ENCODE measurements at places on chromosomes 16 and 17.

GRCh38 chr16:12126091-12126806 is 149.7 kb downstream of the SNX29 start:
- DNase-seq = no peak

DNA sequence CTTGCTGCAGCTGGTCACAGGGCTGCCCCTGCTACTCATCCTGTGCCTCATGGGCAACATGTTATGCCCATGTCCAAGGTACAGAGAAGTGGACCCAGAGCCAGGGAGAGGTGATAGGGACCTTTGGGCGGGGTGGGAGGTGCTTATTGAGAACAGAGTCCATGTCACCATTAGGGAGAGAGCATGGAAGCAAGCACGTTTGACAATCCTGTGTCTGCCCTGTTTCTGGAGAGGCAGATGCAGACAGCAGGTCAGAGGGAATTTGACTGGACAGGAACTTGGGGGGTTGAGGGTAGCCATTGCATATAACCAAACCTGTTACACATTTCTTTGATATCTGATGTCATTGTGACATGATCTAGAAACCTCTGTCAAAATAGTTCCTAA is 14.3 kb upstream of the ARL4D start:
- no peak for DNase-seq

GRCh38 chr17:65900216-65900615 is 291.7 kb downstream of the CEP112 start:
- DNase-seq = no peak

DNA sequence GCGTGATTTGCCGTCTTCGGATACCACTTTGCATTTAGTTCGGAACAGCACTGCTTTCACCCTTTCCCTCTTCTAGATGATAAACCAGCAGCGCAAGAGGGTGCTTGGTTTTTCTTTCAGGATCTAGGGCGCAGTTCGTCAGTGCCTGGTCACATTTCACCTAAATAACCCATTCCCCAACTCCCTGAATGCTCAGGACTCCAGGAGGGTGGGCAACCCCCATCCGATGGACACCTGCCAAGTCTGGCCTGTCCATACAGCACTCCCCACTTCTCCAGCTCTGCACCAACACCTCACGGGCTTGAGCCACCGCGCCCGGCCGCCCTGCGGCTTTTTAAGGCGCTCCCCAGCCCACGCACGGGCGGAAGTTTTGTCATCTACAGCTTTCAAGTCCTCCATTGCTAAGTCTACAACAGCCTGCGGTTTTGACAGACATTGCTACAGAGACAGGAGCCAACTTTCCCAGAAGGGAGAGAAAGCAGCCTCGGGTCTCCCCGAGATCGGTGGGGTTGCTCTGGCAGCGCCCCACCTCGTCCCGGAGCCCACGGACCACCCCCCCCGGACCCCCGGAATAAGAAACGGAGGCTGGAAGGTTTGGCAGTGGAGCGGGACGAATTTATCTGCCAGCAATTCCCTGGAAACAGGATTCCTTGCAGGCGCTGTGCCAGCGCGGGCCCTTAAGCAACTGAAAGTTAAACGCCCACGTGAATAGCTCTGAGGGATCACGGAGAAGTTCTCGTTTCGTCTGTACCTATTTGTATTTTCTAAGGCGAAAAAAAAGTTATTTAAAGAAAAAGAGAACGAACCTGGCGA is 38.6 kb upstream of the SLFN13 start:
- peak; percentile 61 for DNase-seq

DNA sequence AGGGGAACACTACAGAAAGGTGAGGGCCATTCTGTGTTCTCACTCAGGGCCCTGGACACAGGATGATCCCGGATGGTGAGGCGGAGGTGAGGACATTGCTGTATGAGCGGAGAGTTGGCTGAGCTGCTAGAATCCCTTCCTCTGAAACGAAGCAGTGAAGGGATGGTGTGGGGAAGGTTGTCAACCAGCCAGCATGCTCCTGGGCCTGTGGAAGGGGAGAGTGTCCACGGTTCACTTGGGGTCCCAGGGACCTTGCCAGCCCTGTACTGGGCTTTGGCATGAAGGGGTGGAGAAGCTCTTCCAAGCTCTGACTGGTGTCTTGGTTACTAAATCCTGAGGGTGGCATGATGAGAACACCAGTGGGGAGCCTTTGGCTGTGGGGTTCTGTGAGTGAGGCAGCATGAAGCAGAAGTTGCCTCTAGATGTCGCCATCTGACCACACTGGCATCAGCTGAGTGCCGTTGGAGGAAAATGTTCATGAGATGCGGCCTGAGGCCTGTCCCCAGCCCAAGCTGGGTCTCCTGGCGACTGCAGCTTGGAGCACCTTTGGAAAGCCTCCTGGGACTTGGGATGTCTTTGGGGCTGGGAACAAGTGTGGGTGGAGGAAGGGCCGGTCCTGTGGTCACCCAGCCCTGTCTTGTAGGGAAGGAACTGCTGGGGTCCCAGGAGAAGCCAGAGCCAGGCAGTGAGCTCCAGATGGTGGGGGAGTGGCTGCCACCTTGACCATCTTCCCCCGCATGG is 14.8 kb downstream of the PDP2 start:
- DNase-seq = peak; percentile 28

DNA sequence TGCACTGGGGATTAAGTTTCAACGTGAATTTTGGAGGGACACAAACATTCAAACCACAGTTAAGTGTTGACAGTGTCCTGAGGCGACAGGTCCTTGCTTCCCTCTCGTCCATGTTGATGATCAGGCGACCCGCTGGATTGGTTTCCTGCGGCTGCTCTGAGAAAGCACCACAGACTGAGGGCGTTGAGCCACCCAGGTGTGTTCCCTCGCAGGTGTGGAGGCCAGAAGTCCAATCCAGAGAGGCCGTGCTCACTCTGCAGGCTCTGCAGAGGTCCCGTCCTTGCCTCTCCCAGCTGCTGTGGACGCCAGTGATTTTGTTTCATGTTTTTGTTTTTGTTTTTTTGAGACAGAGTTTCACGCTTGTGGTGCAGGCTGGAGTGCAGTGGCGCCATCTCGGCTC is 22.4 kb upstream of the CBX2 start:
- no peak for DNase-seq

- no peak for DNase-seq
Measured at GRCh38 chr16:55386534-55387296, 62.7 kb downstream of the IRX6 start.

DNA sequence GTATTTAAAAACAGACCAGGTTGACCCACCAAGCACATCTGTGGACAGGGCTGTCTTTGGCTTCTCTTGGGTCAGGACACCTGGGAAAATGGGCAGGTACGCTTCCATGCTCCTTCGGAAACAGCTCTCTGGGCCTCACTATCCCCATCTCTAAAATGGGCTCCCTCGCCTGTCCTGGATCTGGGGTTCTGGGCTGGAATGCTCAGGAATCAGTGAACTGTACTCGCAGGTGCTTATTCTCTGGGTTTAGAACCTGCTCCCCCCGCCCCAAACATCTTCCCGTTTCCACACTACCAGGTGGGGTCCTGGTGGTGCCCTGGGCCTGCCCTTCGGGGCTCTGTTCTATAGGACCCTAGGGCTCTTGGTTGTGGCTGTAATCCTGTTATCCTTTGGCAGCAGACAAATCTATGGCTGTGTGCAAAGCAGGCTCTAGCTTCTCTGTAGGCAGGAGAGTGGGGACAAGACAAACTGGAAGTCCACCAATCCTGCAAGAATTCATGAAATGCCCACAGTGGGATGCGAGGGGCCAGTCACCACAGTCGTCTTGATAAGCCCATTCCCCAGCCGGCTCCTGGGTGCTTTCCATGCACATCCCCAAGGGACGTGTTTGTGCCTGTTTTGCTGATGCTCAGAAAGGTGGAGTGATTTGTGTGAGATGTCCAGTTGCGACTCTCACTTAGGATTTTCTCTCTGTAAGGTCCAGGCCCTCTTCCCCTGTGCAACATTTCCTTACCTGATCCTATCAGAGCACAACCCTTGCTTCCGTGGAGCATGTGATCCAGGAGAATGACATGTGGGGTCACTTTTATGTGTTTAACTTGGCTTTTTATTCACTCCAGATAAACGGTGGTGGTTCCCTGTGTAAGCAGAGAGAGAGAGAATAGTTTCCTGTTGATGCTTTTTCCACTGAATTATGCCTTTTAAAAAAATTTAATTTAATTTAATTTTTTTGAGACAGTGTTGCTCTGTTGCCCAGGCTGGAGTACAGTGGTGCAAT is 37.2 kb downstream of the HAPSTR1 start:
- DNase-seq = no peak

DNA sequence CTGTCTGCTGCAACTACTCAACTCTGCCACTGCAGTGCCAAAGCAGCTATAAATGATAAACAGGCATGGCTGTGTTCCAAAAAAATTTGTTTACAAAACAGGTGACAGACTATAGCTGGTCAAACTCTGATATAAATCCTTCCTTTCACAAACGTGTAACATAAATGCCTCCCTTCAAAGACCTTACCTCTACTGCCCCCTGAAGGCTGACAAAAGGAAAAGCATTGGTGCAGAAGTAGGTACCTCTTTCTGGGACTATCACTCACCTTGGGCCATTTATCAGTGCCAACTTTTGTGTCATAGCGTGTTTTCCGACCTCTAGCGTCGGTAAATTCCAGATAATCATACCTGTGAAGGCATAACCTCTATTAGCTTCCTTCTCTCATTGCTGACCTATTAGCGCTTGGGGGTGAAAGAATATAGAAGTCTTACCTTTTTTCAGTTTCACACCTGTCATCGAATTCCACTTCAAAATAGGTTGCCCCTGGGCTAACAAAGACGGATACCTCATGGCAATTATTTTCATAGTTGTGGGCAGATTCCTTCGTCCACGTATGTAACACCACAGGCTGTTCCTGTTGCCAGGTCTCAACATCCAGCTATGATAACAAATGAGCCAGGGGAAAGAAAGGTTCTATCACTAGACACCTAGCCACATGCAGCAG is 67.9 kb downstream of the ZZEF1 start:
- no peak for DNase-seq

GRCh38 chr17:8022360-8023003 is 16.4 kb upstream of the ALOX15B start:
- no peak for DNase-seq

- no peak for DNase-seq
Measured at GRCh38 chr17:44646280-44646679, 10.0 kb upstream of the MEIOC start.

GRCh38 chr17:66345264-66345663 is 42.9 kb downstream of the PRKCA start:
- DNase-seq = no peak

GRCh38 chr17:75498726-75499213 is 16.6 kb downstream of the CASKIN2 start:
- no peak for DNase-seq

DNA sequence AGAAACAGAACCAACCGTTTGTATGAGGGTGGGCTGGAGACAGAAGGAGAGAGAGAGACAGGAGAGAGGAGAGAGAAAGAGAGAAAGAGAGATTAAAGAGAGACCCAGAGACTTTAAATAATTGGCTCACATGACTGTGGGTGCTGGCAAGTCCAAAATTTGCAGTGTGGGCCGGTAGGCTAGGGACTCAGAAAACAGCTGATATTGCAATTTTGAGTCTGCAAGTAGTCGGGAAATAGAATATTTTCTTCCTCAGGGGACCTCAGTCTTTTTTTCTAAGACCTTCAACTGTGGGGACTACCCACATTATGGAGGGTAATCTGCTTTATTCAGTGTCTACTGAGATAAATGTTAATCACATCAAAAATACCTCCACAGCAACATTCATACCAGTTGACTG is 1439.0 kb downstream of the CDH11 start:
- DNase-seq = no peak

DNA sequence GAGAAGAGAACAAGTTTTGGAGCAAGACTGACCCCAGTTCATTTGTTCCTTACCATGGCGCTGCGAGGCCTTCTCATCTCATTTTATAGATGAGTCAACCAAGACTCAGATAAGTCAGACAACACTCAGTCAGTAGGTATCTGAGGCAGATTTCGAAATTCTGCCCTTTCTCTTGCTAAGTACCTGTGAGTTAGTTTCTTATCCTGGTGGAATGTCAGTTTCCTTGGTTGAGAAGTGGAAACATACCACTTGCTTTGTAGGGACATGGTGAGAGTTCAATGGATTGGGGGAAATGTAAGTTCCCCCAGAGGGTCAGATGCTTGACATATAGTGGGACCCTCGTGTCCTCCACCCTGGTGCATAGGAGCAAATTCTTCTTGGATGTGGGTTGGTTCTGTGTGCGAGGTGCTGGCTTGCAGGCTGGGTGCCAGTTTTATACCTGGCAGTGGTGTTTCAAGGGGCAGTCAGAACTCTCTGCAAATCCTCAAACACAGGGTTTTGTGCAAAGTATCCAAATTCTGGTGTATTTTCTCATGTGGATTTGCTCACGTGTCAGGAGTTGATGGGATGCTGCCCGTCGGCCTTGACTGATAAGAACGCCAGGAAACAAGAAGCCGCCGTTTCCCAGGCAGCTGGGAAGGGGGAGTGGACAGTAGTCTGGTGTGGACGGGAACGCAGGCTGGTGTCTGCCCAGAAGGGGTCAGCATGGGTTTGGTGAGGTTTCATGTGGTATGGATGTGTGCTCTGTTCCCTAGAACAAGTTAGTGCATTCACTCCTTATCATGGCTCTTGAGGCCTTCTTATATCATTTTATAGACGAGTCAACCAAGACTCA is 61.1 kb upstream of the CIBAR2 start:
- DNase-seq = no peak

- no peak for DNase-seq
Measured at GRCh38 chr16:78434401-78434800, 334.9 kb downstream of the WWOX start.

DNA sequence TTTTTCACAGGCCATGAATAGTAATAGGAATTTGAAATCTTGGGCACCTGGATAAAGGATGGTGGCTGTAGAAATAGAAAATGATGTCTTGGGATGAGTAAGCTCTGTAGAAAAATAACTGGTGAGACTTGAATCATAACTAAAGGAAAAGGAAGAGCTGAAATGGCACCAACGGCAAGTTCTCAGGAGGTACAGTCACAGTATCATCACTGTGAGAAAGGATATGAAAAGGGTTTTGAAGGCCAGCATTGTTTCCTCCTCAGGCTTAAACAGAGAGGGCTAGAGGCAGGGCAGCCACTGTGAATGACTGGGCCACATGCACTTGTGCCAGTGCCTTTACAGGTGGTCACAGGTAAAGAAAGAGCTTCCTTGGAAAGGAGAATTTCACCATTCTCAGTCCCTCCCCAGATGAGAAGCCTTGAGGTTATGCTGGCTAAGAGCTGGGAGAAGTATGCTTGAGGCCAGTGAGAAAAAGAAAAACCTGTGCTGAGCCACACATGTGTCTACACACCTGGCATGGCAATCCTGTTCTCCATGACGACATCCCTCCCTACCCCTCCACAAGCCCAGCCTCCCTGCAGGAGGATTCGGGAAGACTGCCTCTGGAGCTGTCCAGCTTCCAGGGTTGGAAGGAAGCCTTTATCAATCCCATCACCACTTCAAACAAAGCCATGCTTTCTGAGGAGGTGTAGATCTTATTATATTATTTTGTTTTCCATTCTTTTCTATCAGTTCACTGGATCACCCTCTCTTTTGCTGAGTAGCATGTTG is 3.8 kb upstream of the ANKFN1 start:
- no peak for DNase-seq

Data from CD8-positive, alpha-beta memory T cell (primary cell).